Urothelium cell line (cell line): ENCODE measurements at places on chromosomes 1 and 21.

- DNase-seq: no peak
These were observed 47.2 kb downstream of the LRRC53 start for GRCh38 chr1:74465193-74465681.

DNA sequence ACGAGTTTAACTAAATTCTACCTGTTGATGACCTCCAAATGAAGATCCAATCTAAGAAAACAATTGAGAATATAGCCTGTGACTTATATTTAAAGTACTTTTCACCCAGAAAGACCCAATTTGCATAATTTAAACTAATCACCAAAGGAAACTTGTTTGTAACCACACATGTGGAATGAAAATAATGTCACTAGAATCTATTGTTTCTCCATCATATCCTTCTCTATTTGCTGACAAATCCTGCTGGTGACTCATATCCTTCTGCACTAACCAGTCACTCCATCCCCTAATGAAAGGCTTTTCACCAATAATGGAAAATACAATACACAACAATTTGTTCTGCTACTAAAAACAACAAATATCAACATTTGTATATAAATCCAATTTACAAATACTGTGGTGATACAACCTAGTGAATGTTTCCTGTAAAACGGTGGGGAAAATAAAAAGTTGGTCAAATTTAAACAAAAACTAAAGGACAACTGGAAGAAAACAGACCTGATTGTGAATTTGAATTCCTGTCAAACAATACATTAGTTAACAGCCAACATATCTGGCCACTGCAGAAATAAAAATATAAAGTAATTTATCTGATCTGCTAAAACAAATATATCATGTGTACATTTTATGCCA, 6.5 kb downstream of the PTP4A2 start:
- peak; percentile 26 for DNase-seq

- no peak for DNase-seq
These were observed 2.8 kb upstream of the MTF2 start for GRCh38 chr1:93076268-93076667.

DNA sequence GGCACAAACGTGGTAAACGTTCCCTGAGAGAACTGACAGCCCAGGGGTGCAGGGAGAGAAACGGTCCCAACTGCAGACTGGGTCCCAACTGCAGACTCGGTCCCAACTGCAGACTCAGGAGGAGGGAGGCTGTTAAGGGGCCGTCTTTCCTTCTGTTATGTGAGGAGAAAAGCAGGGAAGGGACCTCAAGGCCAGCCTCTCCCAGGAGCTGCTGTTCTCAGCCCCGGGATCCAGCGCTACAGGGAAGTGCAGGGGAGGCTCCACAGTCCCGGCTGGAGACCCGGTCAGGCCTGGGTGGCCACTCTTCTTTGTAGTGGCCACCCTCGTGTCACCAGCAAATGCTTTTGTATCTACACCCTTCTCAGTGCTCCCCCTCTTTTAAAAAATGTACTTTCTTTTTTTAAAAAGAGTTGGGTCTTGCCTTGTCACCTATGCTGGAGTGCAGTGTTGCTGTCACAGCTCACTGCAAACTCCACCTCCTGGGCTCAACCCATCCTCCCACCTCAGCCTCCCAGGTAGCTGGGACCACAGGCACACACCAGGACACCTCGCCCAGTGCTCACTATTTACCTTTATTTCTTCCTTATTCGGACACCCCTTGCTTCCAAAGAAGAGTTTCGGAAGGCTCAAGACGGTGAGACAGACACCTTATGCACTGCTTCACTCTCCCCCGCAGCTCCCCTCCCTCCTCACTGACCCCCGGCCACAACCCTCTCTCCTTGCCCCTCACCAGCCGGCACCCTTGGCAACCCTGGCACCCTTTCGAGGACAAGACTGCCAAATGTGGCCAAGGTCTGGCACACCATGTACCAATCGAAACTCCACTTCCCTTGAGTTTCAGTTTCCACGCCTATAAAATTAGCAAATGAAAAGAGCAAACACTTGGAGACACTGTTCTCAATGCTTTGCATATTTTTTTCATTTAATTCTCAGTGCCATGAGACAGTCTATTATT, 21.8 kb downstream of the CAPN2 start:
- DNase-seq: no peak

DNA sequence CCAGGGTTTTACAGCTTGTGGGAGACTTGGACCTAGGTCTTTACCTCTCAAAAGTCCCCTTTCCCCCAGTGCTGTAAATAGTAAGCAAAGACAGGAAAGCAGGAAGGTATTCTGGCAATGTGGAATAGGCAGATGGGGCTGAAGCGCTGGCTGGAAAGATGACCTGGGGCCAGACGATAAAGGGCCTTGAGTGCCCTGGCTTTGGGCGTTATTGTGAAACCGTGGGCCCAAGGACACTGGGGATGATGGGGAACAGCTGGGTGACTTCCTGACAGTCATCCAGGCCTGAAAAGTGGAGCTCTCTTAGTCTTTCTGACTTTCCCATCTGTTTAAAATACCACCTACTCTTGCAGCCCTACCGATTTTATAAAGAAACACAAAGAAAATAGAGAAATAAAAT, 16.3 kb downstream of the URB2 start:
- DNase-seq: no peak

DNA sequence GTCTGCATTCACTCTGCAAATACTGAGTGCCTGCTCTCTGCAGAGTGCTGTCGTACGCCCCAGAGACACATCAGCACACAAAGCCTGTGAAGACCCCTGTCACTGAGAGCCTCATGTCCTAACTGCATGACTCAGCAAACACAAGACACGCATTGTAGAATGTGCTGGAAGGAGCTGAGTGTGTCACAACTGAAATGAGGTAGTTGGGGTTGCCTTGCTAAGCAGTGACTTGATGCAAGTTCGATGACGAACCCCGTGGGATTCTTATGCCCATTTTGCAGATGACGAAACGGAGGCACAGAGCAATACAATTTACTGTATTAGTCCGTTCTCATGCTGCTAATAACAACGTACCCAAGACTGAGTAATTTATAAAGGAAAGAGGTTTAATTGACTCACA, 65.1 kb downstream of the RIPK4 start:
- no peak for DNase-seq

DNA sequence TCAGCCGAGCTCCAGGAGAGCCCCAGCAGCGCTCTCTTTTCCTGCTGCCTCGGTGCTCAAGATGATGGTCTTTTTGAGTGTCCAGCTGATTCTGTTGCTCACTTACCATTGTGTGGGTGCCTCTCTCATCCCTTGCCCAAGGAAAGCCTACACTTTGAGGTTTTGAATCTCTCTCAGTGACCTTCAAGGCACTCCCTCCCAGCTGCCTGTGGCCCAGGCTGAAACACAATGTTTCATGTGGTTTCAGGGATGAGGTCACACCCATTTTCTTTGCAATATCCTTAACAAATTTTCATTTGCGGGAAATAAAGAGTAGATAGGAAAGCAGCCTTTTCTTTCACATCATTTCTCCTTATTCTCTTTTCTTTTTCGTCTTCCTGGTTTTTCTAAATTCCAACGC, 12.6 kb upstream of the MRPS14 start:
- no peak for DNase-seq

DNA sequence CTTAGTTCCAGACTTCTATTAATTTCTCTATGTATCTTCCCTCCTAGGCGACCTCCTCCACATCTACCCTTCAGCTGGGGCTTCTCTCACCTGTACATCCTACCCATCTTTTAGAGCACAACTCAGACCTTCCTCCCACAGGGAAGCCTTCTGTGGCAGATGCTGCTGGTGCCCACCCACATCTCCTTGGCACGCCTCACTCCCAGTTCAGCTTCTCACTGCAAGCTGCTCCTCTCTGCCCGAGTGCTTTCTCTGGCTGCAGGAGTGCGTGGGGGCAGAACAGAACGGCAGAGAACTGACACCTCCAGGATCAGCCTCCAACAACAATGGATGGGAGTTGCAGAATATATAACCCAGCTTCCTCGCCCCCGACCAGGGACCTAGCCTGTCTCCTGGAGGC, 36.5 kb downstream of the ZBTB18 start:
- no peak for DNase-seq

DNA sequence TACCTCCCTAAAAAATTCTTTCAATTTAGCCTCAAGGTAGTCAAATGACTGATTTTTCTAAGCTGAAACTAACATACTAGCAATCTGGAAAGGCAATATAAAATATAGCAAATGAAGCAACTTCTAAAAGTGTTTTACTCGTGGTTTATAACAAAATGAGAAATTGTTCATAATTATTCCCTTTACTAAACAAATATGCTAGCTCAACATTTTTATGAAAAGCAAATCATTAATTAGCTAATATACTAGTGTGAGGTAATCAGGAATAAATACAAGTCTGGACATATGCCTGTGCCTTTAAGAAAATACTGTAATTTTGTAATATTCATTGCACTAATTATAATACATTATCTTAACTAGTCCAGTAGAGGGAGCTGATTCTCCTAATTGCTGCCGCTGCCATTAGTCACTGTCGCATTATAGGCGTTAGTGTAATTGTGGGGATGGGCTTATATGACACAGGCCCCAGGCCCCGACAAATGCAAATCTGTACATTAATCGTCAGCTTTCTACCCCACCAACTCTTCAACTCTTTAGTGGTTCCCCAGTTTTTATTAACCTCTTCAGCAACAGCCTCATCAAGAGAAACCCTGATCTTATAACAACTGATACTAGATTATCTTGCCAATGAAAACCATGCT, 160.9 kb downstream of the GABPA start:
- DNase-seq: no peak

DNA sequence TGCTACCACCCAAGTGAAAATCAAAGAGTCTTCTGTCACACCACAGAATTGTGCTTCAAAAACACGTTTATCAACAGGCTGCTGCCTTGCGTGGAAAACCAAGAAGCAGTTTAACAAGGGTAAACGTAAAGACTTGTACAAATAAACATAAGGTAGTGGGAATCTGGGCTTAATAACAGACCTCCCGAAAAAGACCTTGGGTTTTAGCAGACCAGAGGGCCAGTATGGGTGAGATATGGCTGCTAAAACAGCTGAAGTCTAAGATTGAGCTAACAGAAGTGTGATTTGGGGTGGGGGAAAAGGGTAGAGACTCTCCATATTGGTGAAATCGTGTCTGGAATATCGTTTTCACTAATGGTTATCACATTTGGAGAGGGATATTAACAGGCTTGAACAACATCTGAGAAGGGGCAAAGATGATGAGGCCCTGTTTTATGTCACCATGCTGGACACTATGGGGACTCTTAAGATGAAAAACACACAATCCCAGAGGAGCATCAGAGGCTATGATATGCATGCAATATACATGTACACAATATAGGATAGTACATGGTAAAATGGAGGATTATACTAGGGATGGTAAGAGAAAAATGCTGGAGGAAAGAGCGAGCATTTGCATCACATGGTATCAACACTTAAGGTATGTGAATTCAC, 1.4 kb downstream of the MOV10 start:
- DNase-seq: no peak

DNA sequence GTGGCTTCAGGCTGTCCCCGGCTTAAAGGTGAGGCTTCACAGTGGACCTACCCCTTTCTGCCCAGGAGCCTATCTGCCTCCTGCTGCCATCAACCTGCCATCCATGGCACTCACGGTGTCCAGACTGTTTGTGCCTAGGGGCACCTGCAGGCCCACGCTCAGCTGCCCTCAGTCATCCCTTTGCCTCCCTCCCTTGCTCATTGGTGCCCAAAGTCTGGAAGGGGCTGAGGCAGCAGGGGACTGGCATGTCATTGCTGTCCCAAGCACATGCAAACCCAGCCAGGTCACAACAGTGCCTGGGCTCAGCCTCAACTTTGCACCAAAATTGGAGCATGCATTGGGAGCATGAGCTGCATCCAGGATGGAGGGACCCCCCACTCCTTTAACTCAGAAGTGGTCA, 1142.7 kb upstream of the NCAM2 start:
- DNase-seq: no peak

- DNase-seq: no peak
These were observed 14.7 kb upstream of the STRIP1 start for GRCh38 chr1:110019770-110020169.

- DNase-seq: no peak
These were observed 25.0 kb downstream of the SLAMF1 start for GRCh38 chr1:160621633-160622413.

DNA sequence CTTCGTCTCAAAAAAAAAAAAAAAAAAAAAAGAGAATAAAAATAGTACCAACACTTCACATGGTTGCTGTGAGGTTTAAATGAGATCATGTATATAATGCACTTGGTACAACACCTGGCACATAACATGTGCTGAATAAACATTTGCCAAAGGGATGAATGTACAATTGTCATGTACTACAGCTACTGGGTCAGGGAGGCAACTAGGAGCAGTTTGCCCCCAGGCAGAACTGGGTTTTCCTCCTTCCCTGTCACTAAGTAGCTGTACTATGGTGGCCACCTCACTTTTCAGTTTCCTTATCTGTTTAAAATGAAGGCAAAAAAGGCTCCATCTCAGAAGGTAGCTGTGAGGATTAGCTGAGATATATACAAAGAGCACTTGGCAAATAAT, 11.5 kb downstream of the AK2 start:
- DNase-seq: no peak

DNA sequence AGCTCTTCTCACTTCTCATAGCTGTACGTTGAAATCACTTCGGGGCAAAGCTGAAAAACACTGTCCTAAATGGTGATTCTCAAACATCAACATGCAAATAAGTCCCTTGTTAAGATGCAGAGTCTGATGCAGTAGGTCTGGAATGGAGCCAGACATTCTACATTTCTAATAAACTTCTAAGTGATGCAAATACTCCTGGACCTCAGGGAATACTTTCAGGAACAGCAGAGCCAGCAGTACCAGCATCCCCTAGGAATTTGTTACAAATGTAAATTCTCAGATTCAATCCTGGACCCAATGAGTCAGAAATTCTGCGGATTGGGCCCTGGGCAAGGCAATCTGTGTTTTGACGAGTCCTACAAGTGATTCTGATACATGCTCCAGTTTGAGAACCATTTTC, 152.3 kb downstream of the PCNX2 start:
- DNase-seq: no peak

GRCh38 chr1:151565502-151566189, 25.5 kb downstream of the TUFT1 start:
- DNase-seq: no peak

GRCh38 chr1:219123036-219123435, 50.6 kb upstream of the LYPLAL1 start:
- no peak for DNase-seq
